ENCODE measurements at places on chromosomes 3 and 15. TPM values are rescaled to one million over a fixed set of nuclear protein-coding genes. Genes with fewer than 3 reads are reported as not detected.

STT3B gene
- total RNA-seq = 59.9 TPM

- H3K4me3 ChIP-seq = no peak overlapping the region
- no peaks in the 10 kb centered on the region for H3K36me3 ChIP-seq
- H3K4me1 ChIP-seq = no peaks in the 10 kb centered on the region
- H3K27me3 ChIP-seq = no peaks in the 10 kb centered on the region
- DNase-seq = no peak
- H3K27ac ChIP-seq = no peak overlapping the region
Observed at GRCh38 chr3:124229420-124229819, 237.5 kb upstream of the ROPN1 start.

TRIM42 gene
- total RNA-seq = not detected

- H3K4me3 ChIP-seq = no peak overlapping the region
- H3K4me1 ChIP-seq = no peaks in the 10 kb centered on the region
- no peaks in the 10 kb centered on the region for H3K27me3 ChIP-seq
- no peak for DNase-seq
- no peak overlapping the region for H3K27ac ChIP-seq
Observed at GRCh38 chr3:5051772-5052171, 70.3 kb upstream of the ARL8B start.

DNA sequence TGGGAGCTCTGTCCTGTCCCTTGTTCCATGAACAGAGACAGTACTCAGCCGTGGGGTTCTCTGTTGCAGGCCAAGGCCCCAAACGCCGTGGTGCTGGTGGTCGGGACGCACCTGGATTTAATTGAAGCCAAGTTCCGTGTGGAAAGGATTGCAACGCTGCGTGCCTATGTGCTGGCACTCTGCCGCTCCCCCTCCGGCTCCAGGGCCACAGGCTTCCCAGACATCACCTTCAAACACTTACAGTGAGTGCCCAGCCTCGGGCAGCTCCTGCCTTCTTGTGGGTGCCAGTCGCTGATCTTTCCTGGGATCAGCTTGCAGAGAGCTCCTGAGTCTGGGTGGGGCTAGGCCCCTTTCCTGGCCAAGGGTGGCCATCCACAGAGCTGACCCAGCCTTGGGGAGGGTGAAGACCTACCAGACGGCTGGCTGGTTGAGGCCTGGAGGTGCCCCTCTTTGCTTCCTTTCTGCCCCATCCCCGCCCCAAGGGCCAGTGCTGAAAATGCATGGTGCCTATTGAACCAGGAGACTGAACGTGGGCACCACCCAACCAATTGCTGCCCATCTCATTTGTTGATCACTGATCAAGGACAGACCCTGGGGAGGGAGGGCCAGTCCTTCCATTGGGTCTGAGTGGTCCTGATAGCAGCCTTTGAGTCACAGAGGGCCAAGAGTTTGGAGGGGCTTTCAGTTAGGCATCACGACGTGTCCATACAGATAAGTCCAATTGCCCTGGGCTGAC lies 106.9 kb downstream of the LRRK1 start:
- no peaks in the 10 kb centered on the region for H3K27me3 ChIP-seq
- no peak overlapping the region for H3K4me3 ChIP-seq
- DNase-seq = peak; percentile 5
- no peaks in the 10 kb centered on the region for H3K4me1 ChIP-seq

DNA sequence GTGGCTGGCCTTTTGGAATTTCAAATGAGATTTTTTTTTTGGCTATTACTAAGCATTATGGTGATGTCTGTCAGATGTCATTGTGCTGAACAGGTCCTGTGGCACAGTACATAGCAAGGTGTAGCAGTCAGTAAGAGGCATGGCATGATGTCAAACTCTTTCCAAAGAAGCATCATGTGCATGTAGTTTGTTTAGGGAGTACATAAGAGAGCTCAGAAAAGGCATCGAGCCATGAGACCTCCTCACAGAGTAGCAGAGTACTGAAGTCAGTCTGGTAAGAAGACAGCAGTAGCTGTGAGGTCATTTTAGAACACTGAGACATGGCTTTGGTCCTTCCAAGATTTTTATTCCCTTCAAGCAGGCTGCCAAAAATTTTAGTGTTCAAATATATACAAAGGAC lies 134.9 kb upstream of the SPRED1 start:
- no peaks in the 10 kb centered on the region for H3K36me3 ChIP-seq
- no peak overlapping the region for H3K27ac ChIP-seq
- H3K4me3 ChIP-seq = no peak overlapping the region
- no peaks in the 10 kb centered on the region for H3K27me3 ChIP-seq

GRIP2 gene
- total RNA-seq = 0.20 TPM

GPR15 gene
- 0.15 TPM for total RNA-seq

DNA sequence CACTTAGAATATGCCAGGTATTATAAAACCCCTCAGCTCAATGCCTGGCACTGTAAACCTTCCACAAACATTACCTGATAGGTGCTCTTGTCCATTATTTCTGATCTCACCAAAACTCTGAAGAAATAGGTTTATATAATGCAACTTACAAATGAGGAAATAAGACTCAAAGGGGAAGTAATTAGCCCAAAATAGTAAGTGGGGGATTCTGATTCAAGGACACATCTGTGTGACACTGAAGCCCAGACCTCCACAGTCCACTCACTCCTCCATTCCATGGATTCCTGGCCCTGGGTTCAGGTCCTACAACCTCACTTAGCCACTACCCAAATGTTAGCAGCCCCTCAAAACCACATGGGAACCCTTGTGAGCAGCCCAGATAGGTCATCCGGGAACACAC lies 49.9 kb downstream of the TRANK1 start:
- H3K27me3 ChIP-seq = no peaks in the 10 kb centered on the region
- no peak for DNase-seq
- H3K4me1 ChIP-seq = no peaks in the 10 kb centered on the region
- no peaks in the 10 kb centered on the region for H3K36me3 ChIP-seq
- H3K4me3 ChIP-seq = no peak overlapping the region

- no peak overlapping the region for H3K4me3 ChIP-seq
- H3K4me1 ChIP-seq = no peaks in the 10 kb centered on the region
- H3K27me3 ChIP-seq = no peaks in the 10 kb centered on the region
- H3K27ac ChIP-seq = no peak overlapping the region
Observed at GRCh38 chr3:27349832-27350231, 19.4 kb downstream of the NEK10 start.

GRCh38 chr3:113165841-113166240 lies 45.5 kb upstream of the BOC start:
- H3K36me3 ChIP-seq = no peaks in the 10 kb centered on the region
- DNase-seq = no peak
- no peaks in the 10 kb centered on the region for H3K4me1 ChIP-seq
- no peak overlapping the region for H3K4me3 ChIP-seq

- H3K4me1 ChIP-seq = no peaks in the 10 kb centered on the region
- no peak for DNase-seq
- no peaks in the 10 kb centered on the region for H3K36me3 ChIP-seq
- no peak overlapping the region for H3K27ac ChIP-seq
Observed at GRCh38 chr15:35867356-35867755, 321.4 kb upstream of the DPH6 start.

DNA sequence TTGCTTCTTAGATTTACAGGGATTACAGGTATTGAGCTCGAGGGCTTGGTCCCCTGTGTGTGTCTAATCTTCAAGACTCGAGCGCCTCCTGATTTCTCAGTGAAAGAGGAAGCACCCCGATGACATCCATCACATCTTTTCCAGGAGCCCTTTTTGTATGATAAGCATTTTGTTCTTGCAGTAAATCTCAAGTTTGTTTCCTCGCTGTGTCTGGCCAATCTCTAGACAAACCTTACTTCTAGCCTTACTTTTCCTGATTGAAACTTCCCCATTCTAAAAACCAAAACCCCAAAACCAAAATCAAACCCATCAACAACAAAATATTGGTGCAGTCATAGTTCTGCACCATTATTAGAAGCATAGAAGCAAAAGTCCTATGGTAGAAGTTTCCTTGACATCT lies 286.0 kb downstream of the NFKBIZ start:
- H3K4me3 ChIP-seq = no peak overlapping the region
- no peak for DNase-seq
- no peaks in the 10 kb centered on the region for H3K27me3 ChIP-seq
- H3K4me1 ChIP-seq = no peaks in the 10 kb centered on the region
- no peaks in the 10 kb centered on the region for H3K36me3 ChIP-seq

DNA sequence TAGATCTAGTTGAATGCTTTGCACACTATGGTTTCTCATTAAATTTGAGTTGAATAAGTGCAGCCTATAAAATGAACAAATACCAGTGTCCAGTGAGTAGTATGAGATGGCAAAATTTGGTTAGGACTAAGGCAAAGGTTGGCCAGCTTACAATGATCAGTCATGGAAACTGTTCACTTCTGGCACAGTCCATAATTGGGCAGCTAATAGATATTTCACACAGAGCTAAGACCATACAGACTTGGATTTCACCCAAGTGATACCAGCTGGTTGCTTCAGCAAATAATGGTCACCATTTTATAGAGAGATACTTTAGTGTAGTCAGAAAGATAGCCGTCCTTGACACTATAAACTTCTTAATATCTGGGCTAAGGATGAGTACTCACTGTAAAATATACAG lies 15.7 kb downstream of the GAP43 start:
- no peak overlapping the region for H3K4me3 ChIP-seq
- H3K4me1 ChIP-seq = no peaks in the 10 kb centered on the region
- H3K27me3 ChIP-seq = no peaks in the 10 kb centered on the region

DNA sequence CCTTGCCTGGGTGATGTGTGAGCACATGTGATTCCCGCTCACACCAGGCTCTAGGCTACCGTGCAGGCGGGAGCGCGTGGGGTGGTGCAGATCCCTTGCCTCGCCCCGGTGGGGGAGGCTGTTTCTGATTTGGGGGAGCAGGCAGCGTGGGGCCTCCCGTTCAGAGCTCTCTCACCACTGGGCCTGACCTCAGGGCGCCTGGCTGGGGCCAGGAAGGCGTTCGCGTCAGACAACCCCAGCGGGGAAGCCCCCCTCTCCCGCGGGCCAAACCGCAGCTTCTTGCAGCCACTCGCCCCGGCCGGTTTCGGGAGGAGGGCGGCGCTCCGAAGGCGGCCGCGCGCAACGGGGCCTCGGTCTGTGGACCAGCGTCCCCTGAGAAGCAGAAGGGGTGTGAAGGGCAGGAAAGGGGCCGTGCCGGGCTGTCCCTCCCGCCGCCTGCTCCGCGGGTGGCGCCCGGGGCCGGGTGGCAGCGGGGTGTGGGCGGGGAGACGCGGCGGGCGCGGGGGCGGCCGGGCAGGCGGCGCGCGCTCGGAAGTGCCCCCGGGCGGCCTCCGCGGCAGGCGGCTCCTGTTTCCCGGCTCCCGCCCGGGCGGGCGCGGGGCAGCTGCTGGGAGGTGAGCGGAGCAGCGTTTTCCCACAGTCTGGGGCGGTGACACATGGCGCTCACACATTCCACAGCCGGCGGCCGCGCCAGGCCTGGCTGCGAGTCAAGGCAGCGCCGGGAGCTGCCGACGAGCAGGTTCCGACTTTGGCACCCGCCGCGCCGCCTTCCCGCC lies 65.1 kb upstream of the HES1 start:
- peaks cover 21% of the 10 kb centered on the region for H3K4me1 ChIP-seq
- H3K36me3 ChIP-seq = no peaks in the 10 kb centered on the region
- peak overlapping the region; percentile 99 for H3K27ac ChIP-seq
- no peaks in the 10 kb centered on the region for H3K27me3 ChIP-seq
- DNase-seq = peak; percentile 94

- no peaks in the 10 kb centered on the region for H3K27me3 ChIP-seq
- no peak overlapping the region for H3K27ac ChIP-seq
- H3K36me3 ChIP-seq = no peaks in the 10 kb centered on the region
- no peaks in the 10 kb centered on the region for H3K4me1 ChIP-seq
- no peak for DNase-seq
Observed at GRCh38 chr15:52162260-52162659, 28.9 kb downstream of the GNB5 start.

DNA sequence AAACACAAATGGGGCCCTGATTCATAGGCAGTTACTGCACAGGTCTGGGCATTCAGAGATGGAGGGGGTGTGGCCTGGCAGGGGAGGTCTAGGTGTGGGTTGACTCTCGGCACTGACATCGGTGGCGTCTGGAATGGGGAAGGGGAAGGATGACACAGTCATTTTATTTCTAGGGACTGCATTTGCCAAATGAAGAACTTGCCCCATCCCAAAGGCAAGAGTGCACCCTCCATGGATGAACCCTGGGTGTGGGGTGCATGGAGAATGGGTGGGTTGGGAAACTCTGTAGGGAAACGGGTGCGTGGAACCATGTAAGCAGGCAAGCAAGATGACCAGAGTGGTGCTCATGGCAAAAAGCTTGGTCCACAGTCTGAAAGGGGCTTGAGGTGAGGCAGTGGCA lies 24.5 kb downstream of the SLC6A20 start:
- no peak overlapping the region for H3K4me3 ChIP-seq
- no peaks in the 10 kb centered on the region for H3K4me1 ChIP-seq
- DNase-seq = no peak
- H3K27ac ChIP-seq = no peak overlapping the region
